Activated T-cell treated with anti-CD3 and anti-CD28 coated beads, Interleukin-2, amount 50 U/mL, for 4 hours (primary cell): ENCODE measurements at places on chromosomes 7 and 10. TPM values are rescaled to one million over a fixed set of nuclear protein-coding genes. Genes with fewer than 3 reads are reported as not detected.

- DNase-seq: no peak
These were observed 191.3 kb upstream of the KAT6B start for GRCh38 chr10:74634995-74635536.

- DNase-seq: no peak
These were observed 37.3 kb upstream of the TPST1 start for GRCh38 chr7:66167773-66168387.

- no peak for DNase-seq
These were observed 66.3 kb downstream of the GLI3 start for GRCh38 chr7:42170724-42171123.

VENTX gene
- total RNA-seq: not detected

BRAF gene
- 27.8 TPM for total RNA-seq

DNA sequence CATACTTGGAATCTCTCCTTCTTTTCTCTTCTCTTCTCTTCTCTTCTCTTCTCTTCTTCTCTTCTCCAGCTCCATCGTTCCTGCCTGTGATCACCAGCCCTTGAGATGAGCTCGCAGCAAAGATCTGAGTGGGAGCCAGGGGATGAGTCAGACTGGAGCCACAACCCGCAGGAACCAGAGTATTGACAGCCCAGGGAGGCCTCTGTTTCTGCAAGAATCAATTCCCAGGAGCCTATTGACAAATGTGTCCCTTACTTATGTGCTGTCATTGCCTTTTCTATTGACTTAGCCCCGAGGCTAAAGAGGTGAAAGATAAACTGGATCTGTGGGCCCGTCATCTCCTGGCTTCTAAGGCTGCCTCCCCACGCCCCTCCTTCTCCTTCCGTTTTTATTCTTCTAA, 13.1 kb upstream of the HABP2 start:
- DNase-seq: no peak

DNA sequence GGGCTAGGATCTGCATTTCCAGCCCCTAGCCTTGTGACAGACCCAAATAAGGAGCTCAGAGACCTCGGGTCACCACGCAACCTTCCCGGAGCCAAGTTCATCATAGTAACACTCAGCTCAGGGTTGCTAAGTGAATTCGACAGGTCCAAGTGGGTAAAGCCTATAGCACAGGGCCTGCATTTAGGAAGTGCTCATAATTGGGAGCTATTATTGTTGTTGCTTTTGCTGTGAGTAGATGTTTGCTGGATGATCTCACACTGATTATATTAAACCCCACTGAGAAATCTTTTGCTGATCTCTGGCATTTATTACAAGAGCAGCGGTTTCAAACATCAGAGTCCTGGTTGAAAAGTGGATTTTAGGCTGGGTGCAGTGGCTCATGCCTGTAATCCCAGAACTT, 20.3 kb upstream of the SAR1A start:
- DNase-seq: no peak

SEMA3D gene
- total RNA-seq: 0.13 TPM

- DNase-seq: no peak
These were observed 38.2 kb upstream of the PFKFB3 start for GRCh38 chr10:6164271-6165095.

GRCh38 chr7:7681191-7681935, 37.0 kb downstream of the RPA3 start:
- DNase-seq: peak; percentile 8

TWNK gene
- 49.8 TPM for total RNA-seq

DNA sequence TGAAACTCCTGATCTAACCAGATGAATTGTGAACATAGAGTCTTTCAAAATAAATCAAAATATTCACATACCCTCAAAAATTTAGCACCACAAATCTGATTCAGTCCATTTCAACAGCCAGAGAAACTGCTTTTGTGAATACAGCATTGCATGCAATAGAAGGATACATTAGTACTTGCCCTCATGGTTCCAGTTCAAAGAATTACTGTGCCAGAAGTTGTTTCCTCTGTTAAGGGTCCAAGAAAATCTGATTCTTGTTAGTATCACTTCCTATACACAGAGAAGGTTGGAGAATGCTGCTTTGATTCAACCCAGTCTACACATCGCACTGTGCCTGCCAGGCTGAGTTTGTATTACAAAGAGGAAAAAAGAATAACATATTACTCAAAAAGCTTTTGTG, 115.6 kb downstream of the TFEC start:
- DNase-seq: no peak

SEMA3E gene
- not detected for total RNA-seq

DNA sequence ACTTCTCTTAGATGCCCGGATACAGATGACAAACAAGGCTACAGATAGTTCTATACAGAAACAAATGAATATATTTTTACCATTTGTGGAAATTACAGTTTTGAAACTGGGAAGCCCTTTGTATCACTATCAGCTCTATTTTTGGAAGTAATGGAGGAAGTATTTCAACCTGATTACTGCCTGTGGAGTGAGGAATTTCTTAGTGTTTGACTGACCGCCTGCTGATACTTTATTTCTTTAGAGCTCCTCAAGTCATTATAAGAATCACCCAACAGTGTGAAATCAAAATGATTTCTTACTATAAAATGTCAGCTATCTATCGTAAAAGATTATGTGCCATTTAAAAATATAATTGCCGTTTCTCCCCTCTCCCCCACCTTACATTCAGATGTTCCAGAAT, 290.9 kb downstream of the SDK1 start:
- DNase-seq: no peak

DNA sequence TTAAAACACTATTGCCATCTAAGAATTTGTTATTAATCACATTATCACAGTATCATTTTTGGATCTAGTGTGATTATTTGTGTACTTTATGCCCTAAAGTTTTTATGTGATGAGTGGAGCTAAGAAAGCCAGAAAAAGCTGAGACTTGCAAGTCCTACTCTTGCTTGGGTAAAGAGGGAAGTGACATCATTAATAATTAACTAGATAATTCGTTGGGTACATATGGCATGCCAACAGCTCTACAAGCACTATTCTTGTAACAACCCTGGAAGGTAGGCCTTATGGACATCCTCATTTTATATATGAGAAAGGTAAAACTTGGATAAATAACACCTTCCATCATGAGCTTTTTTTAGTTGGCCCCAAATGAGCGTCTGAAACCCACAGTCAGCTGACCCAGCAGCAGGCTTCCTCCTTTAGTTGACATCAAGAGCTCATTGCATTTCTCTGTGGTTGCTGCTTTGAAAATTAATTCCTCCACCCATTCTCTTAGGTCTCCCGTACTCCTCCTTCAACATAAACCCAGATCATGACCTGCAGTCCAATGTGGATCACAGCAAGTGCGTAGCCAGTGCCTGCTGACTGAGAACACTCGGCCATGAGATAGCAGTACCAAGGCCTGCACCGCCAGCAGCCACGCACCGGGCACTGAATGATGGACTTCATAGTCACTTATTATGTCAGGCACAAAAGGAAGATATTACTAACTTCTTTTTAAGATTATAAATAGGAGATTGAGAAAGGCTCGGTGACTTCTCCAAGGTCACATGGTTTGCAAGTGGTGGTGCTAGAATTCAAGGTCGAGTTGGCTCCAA, 292.0 kb upstream of the AOAH start:
- DNase-seq: no peak

DNA sequence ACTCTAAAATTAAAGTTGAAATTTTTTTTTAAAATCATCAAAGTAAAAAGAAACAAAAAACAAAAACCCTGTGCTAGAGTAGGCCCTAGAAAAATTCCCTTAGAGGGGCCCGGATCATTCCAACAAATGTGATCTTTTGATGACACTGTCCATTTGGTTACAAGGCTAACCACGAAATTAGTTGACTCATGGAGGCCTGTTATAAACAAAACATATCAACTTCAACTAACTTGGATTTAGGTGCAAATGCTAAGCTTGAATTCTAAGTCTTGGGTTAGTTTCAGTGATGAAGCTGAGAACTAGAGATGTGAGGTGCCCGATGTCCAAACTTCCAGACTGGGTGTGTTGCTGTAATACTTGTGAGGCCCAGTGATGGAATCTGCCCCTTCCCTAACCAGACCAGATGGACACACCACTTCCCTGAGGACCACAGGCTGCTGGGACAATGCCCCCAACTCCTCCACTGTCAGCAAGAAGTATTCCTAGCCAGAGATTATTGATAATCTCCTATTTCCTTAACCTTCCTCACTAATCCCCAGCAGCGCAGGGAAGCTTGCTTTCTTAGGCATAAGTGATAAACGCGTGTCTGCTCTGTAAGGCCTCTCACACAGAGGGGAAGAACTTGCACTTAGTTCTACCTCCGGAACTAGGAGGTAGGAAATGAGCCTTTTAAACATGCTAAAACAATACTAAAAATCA, 108.7 kb downstream of the RAPGEF5 start:
- DNase-seq: no peak

DNA sequence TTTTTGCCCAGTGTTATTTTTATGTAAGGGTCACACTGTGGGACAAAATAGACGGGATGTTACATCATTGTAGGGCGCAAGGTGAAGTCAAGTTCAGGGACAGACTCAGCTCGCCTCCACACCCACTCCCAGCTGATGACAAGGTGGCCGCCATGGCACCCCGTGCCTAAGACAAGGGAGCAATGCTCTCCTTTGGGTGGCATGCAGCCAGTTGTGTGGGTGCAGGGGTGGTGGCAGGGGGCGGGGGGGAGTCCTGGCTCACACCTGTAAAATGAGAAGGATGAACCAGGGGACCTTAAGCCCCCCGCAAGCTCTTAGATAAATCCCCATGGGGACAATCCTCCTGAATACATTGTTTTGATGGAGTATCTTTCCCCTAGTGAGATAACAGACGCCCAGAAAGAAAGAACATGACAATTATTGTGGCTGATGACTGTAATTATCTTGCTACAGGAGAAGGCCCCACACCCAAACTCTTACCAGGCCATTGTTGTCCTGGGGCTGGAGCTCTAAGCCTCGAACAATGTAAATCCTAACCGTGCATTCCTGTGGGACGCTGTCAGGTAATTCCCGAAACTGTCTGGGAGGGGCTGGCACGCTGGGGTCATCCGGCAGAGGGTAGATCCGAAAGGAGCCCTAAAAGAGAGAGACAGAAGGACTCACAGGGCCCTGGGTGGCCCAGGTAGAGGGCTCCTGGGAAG, 148.7 kb downstream of the MYOF start:
- DNase-seq: no peak
